ENCODE measurements at places on chromosomes 11 and 22. TPM values are rescaled to one million over a fixed set of nuclear protein-coding genes. Genes with fewer than 3 reads are reported as not detected.

The RASL10A gene
- total RNA-seq = 0.66 TPM

The PRR33 gene
- total RNA-seq = not detected

The CTSF gene
- 46.4 TPM for total RNA-seq

The POGLUT3 gene
- total RNA-seq = 21.0 TPM

The MRGPRX3 gene
- not detected for total RNA-seq

The GRAP2 gene
- total RNA-seq = 40.3 TPM

The FZD4 gene
- total RNA-seq = 43.2 TPM

The FBLN1 gene
- 13.7 TPM for total RNA-seq

The BCO2 gene
- 5.6 TPM for total RNA-seq

The LRRC74B gene
- total RNA-seq = not detected

The KBTBD3 gene
- 9.3 TPM for total RNA-seq

The P2RX6 gene
- total RNA-seq = 4.5 TPM

The MPPED2 gene
- total RNA-seq = 7.9 TPM

The CYP2D6 gene
- 2.6 TPM for total RNA-seq

The ABCC8 gene
- 0.73 TPM for total RNA-seq

The ELFN2 gene
- 0.13 TPM for total RNA-seq

The PHRF1 gene
- 33.2 TPM for total RNA-seq

The APOL5 gene
- not detected for total RNA-seq

The UBQLN3 gene
- 0.52 TPM for total RNA-seq

The APOL4 gene
- not detected for total RNA-seq

The DDI1 gene
- total RNA-seq = not detected

The OR51B2 gene
- not detected for total RNA-seq

The APOA5 gene
- total RNA-seq = not detected

The PARVG gene
- total RNA-seq = 133 TPM

The IL17REL gene
- total RNA-seq = 1.9 TPM

The HEPHL1 gene
- total RNA-seq = not detected

The SPTBN2 gene
- 4.8 TPM for total RNA-seq

The NUP50 gene
- total RNA-seq = 106 TPM

The ROM1 gene
- 7.4 TPM for total RNA-seq

The GTSE1 gene
- 5.2 TPM for total RNA-seq

The BEST1 gene
- 13.0 TPM for total RNA-seq

The EFCAB6 gene
- 0.63 TPM for total RNA-seq
